ENCODE measurements at places on chromosomes 5 and 9.
A peak's percentile ranks its signal among the peaks of the same experiment; 100 is the strongest.

- DNase-seq, result no peak
These were observed 73.2 kb upstream of the SMARCA2 start for GRCh38 chr9:1941989-1942388.

DNA sequence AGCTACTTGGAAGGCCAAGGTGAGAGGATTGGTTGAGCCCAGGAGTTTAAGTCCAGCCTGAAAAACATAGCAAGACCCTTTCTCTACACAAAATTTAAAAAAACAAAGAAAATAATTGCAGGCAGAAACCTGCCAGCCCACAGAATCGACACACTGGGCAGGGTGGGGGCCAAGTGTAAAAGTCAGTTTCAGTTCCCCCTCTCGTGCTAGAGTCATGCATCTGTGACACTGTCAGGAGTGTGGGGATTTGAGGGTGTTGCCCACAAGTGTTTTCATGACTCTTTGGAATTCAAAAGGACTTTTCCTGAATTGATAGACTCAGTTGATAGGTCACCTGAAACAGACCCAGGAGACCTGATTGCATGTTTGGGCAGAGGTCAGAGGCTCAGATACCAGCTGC lies 47.6 kb downstream of the PRRC2B start:
- DNase-seq, result no peak

- DNase-seq, result no peak
These were observed 69.9 kb downstream of the RCL1 start for GRCh38 chr9:4862506-4863250.

DNA sequence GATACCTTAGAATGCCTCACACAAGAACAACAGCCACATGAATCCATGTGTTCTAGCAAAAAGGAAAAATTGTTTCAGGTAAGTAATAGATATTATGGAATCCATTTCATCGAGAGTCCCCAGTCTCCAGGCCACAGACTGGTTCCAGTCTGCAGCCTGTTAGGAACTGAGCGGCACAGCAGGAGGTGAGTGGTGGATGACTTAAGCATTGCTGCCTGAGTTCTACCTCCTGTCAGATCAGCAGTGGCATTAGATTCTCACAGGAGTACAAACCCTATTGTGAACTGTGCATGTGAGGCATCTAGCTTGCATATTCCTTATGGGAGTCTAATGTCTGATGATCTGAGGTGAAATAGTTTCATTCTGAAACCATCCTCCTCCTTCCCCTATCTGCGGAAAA lies 207.0 kb downstream of the CSNK1G3 start:
- no peak for DNase-seq

DNA sequence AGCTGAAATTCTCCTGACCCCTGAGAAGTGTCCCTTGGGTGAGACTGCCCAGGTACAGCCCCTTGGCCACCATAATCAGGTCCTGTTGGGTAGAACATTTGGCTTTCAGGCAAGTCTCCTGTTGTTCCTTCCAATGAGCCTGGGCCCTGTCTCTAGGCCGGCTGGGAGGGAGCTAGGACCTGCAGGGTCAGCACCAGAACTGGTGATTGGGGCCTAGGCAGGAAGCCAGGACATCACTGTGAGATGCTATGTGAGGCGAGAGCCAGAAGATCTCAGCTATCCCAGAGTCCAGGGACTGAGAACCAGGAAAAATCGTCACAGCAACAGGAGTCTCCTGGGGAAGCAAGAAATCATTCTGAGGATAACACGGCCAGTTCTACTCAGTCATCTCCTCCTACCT lies 51.5 kb downstream of the PCDH1 start:
- no peak for DNase-seq

GRCh38 chr5:78268356-78268755 lies 26.1 kb downstream of the AP3B1 start:
- no peak for DNase-seq

DNA sequence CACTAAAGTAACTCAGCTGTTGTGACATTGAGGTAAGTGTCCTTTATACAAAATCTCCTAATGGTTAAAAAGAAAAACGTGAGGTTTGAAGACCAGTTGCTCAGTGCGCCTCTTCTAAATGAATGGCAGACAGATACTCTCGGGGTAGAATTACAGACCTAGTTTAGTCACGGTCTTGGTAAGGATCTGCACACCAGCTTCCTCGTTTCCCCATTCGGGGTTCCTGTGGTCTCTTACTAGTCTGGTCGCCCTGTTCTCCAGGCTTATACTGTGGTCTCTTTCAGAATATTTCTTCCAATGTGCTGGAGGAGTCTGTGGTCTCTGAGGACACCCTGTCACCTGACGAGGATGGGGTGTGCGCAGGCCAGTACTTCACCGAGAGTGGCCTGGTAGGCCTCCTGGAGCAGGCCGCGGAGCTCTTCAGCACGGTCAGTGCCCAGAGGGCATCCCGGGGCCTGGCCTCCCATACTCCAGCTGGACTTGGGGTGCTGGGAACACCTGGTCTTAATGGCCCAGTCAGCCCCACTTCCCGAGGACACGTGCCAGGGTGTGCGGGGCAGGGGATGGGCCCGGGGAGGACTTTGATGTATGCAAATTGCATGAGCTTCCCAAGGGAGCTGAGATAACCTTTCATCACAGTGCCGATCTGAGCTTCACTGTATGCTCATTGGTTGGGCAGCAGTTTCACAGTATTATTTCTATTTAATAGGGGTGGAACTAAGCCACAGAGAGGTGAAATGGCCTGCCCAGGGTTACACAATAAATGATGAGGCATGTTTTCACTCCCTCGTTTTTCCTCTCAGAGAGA lies 224.5 kb downstream of the DOCK8 start:
- DNase-seq, result no peak

- no peak for DNase-seq
These were observed 295.7 kb downstream of the CTNND2 start for GRCh38 chr5:11608530-11608929.

DNA sequence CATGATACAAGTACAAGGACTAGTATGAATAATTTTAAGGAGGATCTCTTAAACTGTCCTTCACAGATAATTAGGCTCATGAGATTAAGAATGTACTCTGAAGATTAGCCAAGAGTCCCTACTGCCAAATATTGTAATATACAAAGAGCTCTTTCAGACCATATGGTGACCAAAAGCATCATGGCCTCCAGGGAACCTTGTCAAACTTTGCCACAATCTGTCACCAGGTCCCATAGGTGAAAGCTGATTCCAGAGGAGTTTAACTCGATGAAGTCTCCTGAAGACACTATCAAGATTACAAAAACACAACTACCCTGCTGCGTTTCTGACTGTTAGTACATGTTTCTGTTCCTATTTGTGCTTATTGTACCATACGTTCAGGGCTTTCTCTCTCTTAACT lies 395.4 kb upstream of the ITGA1 start:
- DNase-seq, result no peak

GRCh38 chr5:40441733-40442132 lies 238.0 kb upstream of the PTGER4 start:
- peak; percentile 17 for DNase-seq

DNA sequence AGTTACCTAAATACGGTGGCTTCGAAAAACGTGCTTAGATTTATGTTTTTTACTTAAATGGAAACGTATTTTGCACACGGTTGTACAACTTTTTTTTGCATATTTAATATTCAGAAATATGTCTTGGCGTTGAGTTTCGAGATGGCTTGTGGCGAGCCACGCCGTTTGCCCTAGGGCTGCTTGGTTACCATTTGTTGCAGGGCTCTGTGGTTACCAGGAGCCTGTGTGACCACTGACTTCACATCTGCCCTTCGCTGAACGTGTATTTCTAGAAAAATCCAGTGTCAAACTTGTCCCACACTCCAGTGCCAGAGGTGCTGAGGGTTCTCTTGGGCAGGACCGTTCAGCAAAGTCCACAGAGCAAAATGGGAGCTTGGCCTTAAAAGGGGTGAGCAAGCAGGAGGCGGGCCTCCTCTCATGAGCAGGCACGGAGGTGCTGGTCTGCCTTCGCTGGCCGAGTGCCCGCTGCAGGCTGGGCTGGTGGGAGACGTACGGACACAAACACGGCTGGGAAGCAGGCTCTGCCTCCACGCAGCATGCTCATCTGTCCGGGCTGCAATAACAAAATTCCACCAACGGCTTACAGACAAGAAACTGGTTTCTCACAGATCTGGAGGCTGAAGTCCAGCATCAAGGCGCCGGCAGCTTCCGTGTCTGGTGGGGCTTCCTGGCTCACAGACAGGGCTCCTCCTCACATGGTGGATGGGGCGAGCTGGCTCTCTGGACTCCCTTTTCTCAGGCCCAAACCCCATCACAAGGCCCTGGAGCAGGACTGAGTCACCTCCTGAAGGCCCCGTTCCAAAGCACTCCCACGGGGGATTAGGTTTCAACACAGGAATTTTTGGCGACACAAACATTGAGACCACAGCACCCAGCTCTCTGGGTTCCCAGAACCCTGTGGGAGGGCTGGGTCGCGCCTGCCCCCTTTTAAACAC lies 5.4 kb downstream of the MRPL36 start:
- no peak for DNase-seq
